ENCODE measurements at places on chromosomes 13 and 19.

GRCh38 chr13:103218253-103218652, 152.0 kb upstream of the SLC10A2 start:
- DNase-seq, result no peak

DNA sequence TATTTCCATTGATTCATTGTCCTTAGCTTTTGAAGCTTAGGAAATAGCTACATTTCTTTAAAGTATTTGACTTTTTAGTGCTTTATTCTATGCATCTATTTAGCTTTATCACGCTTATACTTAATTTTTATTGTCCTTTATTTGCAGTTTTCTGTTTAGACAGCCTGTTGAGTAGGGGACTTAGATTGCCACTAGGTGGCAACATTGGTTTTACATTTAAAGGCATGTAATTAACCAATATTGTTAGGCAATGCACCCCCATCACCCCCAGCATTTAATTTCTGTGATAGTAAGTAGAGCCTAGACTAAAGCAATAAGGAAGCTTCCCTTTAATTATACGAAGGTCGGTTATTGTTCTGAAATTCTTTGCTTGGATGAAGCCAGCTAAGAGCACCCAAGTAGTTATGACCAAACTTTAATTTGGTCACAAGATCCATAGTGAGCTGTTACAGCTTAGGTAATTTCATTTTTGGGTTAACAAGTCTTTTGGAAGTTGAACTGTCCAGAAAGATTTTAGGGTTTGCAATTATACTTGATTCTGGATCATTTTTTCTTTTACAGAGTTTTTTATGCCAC, 36.5 kb downstream of the B3GLCT start:
- DNase-seq, result no peak

- no peak for DNase-seq
Measured at GRCh38 chr13:33227927-33228647, 57.5 kb downstream of the STARD13 start.

DNA sequence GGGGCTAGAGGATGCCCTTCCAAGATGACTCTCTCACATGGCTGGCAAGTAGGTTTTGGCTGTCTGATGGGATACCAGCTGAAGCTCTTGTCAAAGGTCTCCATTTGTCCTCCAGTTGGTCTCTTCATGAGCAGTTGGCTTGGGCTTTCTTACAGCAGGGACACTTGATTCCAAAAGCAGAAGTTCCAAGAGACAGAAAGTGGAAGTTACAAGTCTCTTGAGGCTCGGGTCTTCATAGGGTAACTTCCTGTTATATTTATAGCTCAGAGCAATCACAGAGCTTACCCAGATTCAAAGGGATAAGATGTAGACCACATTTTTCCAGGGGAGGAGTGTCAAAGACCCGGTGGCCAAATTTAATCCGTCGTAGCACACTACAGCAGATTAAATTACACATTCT, 440.0 kb downstream of the RFC3 start:
- DNase-seq, result no peak

GRCh38 chr13:50152224-50152623, 137.0 kb downstream of the KCNRG start:
- no peak for DNase-seq

DNA sequence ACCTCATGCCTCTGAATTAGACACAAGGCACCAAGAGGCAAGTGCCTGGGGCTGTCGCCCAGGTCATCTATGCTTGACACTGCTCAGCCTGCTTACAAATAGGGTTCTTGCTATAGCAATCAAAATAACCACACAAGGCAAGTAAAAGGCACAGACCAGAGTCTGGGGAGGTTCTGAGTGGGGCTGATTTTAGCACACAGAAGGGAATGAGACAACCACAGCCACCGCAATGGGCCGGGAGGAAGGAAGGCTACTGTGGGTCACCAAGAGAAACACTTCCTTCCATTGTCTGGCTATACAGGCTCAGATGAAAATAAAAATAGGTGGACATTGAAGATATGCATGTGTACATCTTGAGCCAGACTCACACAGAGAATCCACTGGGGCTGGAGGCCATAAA, 159.1 kb downstream of the DLEU7 start:
- DNase-seq, result no peak

- no peak for DNase-seq
Measured at GRCh38 chr13:42056146-42056545, 7.7 kb downstream of the DGKH start.

GRCh38 chr13:31965361-31966066, 66.1 kb upstream of the FRY start:
- DNase-seq, result no peak

- DNase-seq, result no peak
Measured at GRCh38 chr19:50432221-50433028, at the start of gene MYBPC2. Gene MYBPC2, plus strand, starts transcription at chr19:50432892. Its CDS starts 62 bp downstream, at chr19:50432954.

GRCh38 chr13:24734950-24735349, 29.0 kb upstream of the RNF17 start:
- DNase-seq, result no peak

GRCh38 chr19:22622901-22623840, 11.0 kb upstream of the ZNF492 start:
- no peak for DNase-seq

DNA sequence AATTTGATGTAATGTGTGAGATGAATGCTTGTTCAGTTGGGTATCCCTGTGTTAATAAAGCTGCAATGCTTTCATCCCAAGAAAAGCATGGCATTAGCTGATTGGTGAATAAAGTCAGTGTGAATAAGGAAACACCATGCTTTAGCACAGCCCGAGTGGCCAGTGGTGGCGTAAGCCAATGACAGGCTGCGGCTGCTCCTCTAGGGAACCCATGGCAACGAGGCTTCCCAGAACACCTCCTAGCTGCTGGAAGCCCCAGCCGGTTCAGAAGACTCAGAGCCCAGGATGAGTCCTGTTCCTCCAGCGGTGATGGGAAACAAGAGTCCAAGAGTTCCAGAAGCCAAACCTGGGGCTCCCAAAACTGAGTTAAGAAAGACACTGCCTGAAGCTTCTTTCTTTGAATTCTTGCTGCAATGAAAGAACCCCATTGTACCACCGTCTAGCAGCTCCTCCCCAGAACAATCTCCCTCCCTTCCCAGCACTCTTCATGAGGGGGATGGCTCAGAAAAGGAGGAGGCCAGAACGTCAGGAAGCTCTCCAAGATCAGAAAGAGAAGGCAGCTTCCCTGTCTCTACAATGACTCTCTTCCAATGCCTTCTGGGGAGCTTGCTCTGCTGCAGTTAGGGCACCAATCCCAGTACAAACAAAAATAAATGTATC, 58.2 kb downstream of the TSHZ3 start:
- no peak for DNase-seq

DNA sequence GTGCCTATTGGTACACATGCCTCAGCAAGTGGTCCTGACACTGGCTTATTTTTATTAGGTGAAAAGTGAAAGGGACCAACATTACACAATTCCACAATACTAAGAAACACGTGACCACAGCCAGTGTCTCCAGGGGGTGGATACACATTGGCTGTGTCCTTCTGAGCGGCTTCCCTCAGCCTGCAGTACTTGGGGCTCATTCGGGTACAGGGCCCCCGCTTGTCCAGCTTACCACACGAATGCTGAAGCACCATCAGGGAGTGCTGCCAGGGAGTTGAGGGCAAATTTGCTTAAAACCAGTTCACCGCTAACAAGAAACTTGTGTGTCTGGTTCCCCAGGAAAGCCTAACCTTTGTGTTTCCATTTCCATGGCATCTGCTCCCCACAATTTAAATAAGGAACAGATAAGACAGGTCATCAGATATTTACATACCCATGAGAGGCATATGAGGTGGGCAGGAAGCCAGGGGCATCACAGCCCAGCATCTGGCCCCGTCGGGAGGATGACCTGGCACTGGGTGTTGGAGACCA, 23.3 kb downstream of the PBX4 start:
- DNase-seq, result no peak

DNA sequence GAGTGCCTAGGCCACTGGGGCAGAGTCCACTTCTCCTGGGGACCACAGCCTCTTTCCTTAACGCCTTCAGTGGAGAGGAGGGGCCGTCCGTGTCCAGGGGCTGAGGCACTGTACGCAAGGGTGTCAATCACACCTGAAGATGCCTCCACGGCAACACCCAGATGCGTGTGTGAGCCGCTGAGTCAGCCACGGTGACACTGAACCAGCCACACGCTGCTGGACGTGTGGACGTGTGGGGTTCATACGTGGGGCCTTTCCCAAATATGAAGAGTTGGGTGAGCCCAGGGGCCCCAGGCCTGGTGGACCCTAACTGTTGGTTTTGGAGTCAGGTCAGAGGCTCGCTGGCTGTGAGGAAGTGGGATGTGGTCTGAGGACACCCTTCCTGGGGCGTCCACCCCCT, 51.6 kb downstream of the TMEM255B start:
- DNase-seq, result no peak

DNA sequence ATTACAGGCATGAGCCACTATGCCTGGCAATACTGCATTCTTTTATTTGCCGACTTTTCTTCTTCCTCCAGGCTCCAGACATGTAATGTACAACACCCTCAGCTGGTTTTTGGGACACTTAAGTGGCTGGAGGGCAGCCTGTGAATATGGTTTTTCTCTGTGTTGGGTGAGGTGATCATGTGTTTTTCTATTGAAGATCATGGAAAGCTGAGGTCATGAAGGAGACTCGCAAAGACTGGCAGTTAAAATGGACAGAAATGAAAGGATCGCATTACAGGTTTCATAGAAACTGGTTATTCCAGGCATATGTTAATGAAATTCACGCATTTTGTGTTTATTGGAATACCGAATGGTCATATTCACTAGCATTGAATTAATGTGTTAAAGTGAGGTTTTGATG, 85.2 kb upstream of the RNF113B start:
- no peak for DNase-seq

- no peak for DNase-seq
Measured at GRCh38 chr13:33110713-33111413, 94.6 kb downstream of the KL start.

- DNase-seq, result no peak
Measured at GRCh38 chr13:103931885-103932284, 865.7 kb upstream of the SLC10A2 start.

GRCh38 chr13:27605099-27605498, 15.2 kb downstream of the LNX2 start:
- no peak for DNase-seq

GRCh38 chr13:105846923-105847322, 688.5 kb downstream of the EFNB2 start:
- no peak for DNase-seq

GRCh38 chr13:100392709-100393630, 195.6 kb downstream of the GGACT start:
- DNase-seq, result peak; percentile 43

DNA sequence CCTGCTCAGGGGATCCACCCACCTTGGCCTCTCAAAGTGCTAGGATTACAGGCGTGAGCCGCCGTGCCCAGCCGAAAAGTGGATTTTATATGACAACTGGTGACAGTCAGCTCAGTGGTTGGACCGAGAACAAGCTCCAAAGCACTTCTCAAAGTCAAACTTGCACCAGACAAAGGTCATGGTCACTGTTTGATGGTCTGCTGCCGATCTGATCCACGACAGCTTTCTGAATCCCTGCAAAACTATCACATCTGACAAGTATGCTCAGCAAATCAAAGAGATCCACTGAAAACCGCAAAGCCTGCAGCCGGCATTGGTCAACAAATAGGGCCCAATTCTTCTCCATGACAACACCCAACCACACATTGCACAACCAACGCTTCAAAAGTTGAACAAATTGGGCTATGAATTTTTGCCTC, 21.6 kb upstream of the NAA16 start:
- DNase-seq, result no peak

- DNase-seq, result no peak
Measured at GRCh38 chr13:104993708-104994107, 1541.8 kb downstream of the EFNB2 start.

DNA sequence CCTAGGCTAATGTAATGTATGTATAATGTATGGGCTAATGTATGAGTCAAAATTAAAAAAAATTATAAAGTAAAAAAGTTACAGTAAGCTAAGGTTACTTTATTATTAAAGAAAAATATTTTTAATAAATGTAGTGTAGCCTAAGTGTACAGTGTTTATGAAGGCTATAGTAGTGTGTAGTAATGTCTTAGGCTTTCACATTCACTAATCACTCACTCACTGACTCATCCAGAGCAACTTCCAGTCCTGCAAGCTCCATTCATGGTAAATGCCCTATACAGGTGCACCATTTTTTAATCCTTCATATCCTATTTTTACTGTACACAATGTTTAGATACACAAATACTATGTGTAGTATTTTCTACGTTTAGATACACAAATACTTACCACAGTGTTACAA, 1.8 kb upstream of the TMEM272 start:
- DNase-seq, result no peak

DNA sequence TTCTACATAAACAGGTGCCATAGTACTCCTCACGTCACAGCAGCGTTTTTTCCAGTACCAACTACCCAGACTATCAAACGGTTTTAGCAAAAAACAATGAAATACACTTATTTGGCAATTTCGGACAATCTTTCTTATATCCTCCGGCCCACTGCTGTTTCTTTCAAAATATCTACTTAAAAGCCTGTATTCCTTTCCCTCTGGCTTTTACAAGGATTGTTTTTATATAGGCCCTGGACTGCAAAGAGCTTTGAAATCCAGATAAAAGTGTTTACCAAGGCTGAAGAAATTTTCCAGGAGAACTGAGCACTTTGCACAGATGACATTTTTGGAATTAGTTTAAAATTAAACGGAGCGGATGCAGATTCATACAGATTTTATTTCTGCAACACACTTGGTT, 255.9 kb upstream of the STARD13 start:
- DNase-seq, result no peak

- no peak for DNase-seq
Measured at GRCh38 chr13:29538652-29539040, 56.8 kb downstream of the SLC7A1 start.

DNA sequence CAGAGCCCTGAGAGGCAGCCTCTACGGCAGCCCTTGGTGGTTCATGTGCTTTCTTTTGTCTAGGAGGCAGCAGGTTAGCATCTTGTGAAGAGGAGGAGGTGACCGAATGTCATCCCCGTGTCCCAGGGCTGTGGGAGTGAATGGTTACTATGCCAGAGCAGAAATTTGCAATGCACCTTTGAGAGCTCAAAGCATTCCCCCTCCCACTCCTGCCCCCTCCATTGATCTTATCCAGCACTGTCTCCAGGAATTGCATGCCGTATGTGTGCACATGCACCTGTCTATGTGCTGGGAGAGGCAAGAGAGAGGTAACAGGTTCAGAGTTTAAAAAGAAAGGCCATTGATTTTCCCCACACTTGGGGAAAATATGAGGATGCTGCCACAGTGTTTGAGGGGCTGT, 10.2 kb downstream of the RASL11A start:
- no peak for DNase-seq

DNA sequence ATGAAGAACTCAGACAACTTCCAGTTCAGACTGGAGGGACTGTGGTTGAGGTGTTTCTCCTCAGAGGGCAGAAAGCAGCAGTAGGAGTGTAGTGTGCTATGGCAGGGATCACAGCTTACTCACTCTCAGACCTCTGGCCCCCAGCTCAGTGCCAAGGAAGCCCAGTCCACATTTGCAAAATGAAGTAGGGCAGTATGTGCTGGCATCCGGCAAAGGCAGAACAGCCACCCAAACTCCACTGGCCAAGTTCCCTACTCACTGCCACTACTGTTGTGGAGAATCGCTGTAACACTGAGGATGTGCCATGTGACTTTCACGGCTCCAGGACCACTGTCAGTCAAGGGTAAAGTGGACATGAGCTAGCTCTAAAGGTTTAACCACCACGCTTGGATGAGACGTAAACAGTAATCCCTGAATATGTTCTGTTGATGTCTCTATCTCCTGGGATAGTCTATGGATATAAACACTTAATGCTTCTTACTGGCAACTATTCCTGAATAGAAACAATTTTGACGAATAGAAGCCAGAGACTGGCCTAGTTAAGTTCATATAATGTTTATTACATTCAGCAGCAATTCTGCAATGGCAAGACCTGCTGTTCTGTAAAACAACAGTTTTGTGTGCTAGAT, 67.0 kb upstream of the SLC15A1 start:
- no peak for DNase-seq

Data from activated CD8-positive, alpha-beta memory T cell treated with anti-CD3 and anti-CD28 coated beads for 4 hours (primary cell).